HFFc6 (cell line): ENCODE measurements at places on chromosomes 4 and X. TPM values are rescaled to one million over a fixed set of nuclear protein-coding genes. Genes with fewer than 3 reads are reported as not detected.

DNA sequence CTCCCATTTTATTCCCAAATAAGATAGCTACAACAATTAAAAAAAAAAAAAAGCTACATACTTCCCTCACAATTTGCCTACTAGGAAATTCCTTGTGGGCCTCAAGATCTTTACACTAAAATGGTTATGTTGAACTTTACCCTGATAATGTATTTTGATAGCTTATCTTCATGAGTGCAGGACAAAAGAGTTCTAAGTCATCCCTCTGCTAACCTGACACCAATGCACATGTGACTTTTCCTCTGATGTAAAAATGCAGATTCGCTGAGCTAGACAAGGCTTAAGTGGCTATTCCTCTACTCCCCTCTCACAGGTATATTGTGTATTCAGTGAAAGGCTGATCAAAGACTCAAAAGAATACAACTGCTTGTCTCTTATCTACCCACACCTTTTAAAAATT is 22.5 kb downstream of the ELF2 start:
- no peak for DNase-seq

DNA sequence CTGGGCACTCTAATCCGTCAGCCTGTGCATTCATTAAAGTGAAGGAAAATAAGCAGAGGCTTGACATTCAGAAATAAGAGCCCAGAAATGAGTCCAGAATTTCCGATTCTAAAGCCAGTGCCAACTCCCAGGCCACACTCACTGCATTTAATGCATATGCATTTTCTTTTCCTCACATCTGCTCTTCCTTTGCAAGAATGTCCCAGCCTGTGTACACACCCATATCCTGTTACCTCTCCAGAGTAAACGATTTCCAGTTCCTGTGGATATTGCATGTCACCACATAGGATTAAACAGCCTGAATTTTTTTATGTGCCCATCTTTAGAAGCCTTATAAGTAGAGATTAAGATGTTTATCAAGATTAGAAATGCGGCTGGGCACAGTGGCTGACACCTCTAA is 27.5 kb downstream of the ARX start:
- no peak for DNase-seq

DNA sequence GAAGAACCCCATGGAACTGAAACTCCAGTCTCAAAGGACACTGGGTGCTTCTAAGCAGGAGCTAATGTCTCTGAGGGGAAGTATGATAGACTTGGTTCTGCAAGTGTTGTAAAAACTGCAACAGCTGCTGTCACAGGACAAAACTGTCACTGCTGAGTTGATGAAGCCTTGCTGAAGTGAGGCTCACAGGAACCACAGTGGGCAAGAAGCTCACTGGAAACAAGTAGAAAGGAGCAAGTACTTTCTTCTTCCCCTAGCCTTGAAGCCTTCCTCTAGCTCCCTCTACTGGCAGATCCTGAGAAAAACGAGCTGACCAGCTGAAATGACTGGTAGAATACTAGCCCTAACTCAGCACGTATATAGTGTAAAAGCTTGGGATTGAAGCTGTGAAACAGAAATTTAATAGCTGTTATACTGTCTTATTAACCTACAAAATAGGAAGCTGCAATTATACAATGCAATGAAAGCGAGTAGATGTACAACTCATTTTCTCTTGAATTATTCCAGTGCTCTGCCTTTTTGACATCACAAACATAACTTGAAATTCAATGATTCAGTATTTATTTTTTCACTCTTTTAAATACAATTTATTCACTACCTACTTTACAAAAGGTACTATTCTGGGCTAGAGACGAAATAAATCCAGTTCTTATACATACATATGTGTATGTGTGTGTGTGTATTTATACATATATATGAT is 91.4 kb downstream of the GABRB1 start:
- DNase-seq, result peak; percentile 68

The HERC5 gene
- total RNA-seq, result not detected in 3 replicates

The TEX13C gene
- total RNA-seq, result not detected in 3 replicates

- no peak for DNase-seq
Observed at GRCh38 chr4:156568484-156568883, 403.1 kb downstream of the PDGFC start.

The NHSL2 gene
- total RNA-seq, result 0.28 and 0.60 TPM in 2 replicates

- DNase-seq, result peak; percentile 97
Observed at GRCh38 chr4:26568446-26568994, 15.4 kb upstream of the TBC1D19 start.

- no peak for DNase-seq
Observed at GRCh38 chrX:1717373-1717772, 102.5 kb downstream of the ASMT start.

The DRD5 gene
- total RNA-seq, result not detected in 3 replicates

DNA sequence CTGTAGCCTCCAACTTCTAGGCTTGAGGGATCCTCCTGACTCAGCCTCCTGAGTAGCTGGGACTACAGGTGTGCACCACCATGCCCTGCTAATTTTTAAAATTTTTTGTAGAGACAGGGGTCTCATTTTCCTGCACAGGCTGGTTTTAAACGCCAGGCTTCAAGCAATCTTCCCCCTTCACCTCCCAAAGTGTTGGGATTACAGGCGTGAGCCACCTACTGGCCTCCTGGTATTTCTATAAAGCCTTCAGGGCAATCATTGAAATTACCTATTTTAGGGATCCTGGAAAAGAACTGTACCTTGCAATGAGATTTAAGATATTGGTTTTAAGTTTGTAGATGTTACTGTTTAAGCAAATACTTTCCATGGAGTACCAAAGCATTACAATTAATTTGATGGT is 13.5 kb upstream of the PLS3 start:
- no peak for DNase-seq

- no peak for DNase-seq
Observed at GRCh38 chrX:97030463-97030862, 146.8 kb downstream of the RPA4 start.

The NEUROG2 gene
- not detected in 3 replicates for total RNA-seq

DNA sequence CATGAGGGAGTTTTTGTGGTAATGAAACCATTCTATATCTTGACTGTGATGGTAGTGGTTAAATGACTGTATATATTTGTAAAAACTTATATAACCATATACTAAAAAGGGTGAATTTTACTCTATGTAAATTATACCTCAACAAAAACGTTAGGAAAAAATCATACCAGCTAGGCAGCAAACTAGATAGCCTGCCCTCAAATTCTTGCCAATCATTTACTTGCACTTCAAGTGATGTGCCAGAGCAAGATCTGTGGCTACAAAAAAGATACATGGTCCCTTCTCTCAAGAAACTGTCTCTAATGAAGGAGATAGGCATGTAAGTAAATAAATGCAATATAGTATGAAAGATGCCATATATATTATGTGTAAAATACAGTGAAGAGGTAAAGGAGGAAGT is 10.0 kb upstream of the RNF128 start:
- DNase-seq, result no peak

The KLB gene
- total RNA-seq, result not detected in 3 replicates

DNA sequence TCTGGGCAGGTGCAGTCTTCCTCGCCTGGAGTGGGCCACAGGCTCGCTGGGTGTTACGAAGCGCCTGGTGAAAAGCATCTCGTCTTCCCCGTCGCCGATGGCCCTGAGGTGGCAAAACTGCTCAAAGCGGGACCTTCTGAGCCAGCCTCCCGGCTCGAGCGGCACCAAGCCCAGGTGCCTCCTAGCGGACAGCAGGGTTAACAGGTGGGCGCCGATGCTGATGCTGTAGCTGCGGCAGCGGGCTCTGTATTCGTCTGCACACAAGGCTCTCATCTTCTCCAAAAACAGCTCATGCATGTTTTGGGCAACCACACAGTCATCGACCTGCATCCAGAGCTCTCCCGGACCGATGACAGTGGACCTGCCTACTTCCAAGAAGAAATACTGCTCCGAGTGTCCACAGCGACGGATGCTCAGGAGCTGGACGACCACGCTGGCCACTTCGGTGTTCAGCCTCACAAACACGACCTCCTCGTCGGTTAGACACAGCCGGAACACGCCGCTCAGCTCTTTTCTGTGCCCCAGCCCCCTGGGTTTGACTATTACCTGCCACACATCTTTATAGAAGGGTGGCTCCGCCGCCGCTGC is 1.2 kb downstream of the IRS4 start:
- DNase-seq, result no peak

DNA sequence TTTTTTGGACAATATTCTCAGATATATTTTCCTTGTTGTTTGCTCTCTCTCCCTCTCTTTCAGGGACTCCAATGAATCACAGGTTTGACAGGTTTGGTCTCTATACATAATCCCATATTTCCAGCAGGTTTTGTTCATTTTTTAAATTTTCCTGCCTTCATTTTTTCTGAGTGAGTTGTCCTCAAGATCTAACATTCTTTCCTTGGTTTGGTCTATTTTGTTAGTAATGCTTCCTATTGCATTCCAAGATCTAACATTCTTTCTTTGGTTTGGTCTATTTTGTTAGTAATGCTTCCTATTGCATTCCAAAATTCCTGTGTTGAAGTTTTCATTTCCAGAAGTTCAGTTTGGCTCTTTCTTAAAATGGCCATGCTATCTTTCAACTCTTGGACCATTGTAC is 45.3 kb upstream of the ZMAT1 start:
- peak; percentile 40 for DNase-seq

GRCh38 chr4:163378661-163379060 is 35.0 kb downstream of the NPY5R start:
- DNase-seq, result no peak

The RASL11B gene
- total RNA-seq, result 0.18 TPM in 1 of 3 replicates, not detected in the others

GRCh38 chrX:13876652-13877051 is 59.8 kb upstream of the GPM6B start:
- DNase-seq, result no peak

The CXorf58 gene
- total RNA-seq, result not detected in 2 replicates

DNA sequence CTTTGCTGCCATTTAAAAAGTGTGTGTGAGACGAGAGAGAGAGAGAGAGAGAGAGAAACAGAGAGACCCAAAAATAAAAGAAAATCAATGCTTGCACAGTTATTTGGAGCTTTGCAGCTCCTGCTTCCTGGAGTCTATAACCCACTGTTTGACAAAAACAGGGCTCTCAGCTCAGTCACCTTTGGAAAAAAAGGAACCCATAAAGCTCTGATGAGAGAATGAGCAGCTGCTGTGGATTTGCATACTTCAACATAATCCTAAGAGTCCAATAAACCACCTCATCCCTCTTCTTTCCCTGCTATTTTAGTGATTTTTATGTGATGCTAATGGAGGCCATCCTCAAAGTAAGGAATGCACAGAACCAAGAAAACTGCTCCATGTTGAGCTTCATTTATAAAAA is 50.3 kb downstream of the USP26 start:
- DNase-seq, result no peak

The CXCL8 gene
- 0.39 and 1.7 TPM in 2 replicates for total RNA-seq

- no peak for DNase-seq
Observed at GRCh38 chrX:54937416-54937815, 16.8 kb downstream of the TRO start.

The SLC6A8 gene
- total RNA-seq, result 16.8 and 30.3 TPM in 2 replicates

The ALB gene
- not detected in 3 replicates for total RNA-seq

The CXCL11 gene
- not detected in 3 replicates for total RNA-seq

The TCP11X1 gene
- not detected in 3 replicates for total RNA-seq

- DNase-seq, result no peak
Observed at GRCh38 chr4:113893546-113893945, 85.9 kb downstream of the ARSJ start.

- DNase-seq, result no peak
Observed at GRCh38 chr4:14863418-14864364, 138.6 kb upstream of the CPEB2 start.

- DNase-seq, result no peak
Observed at GRCh38 chr4:184632842-184633241, 16.4 kb downstream of the CASP3 start.

The SYTL4 gene
- 5.5 to 8.2 TPM (median 5.6 TPM) in 3 replicates for total RNA-seq

DNA sequence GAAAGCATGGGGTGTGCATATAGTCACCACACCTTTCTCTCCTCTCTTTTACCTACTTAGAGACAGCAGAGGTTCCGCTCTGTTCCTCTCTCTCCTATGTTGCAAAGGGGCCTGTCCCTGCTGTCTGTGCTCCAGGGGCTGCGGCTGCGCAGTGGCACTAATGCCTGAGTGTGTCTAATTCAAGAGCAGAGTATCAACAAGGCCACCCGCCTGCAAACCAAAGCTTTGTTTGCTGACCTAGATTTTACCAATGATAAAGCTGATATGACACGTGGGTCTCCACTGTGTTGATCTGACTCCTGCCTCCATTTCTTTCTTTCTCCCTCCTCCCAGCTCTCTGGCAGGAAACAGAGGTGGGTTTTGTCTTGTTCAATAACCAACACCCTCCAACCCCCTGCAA is 74.9 kb downstream of the NSG1 start:
- DNase-seq, result no peak

The GPR34 gene
- total RNA-seq, result not detected in 3 replicates

The MAGEC1 gene
- total RNA-seq, result 0.10 TPM in 1 of 3 replicates, not detected in the others

The PPARGC1A gene
- total RNA-seq, result not detected in 3 replicates

DNA sequence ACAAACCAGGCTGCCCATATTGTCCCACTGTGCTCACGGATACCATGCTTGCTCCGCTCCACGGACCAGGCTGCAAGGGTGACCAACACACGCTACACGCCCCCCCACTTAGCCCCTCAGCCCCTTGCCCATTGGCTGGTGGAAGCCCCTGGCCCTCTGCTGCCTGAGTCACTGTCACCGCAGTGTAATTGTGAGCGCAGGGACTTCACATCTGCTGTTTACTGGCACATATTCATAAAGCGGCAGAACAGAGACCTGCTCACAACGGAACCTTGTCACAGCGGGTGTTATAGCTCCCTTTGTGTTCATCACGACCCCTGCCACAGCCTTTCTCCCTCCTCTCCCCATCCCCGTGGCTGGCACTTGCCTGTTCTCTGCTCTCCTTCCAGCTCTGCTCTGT is 83.7 kb downstream of the PSAPL1 start:
- DNase-seq, result no peak

DNA sequence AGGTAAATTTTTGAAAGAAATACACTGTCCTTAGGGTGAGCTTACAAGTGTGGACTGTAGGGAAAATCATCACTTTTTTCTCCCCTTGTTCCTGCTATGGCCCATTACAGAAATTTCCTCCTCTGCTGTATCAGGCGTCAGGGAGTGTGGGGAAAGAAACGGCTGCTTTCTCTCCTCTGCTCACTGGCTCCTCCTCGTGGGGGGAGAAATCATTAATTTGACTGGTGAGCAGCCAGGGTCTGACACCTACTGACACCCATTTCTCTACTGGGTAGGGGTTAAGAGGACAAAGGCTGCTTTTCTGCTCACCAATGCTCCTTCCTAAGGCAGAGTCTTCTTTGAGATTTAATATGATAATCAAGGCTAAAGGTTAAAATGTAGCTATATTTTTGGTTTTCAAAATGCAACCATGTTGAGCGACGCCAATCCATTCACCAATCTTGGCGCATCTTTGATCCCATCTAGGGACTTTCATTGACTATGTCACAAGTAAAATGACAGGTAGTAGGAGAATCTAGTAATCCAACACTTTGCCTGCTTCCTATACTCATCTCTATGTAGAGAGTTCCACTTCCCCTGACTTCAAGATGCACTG is 25.1 kb downstream of the SETD7 start:
- DNase-seq, result no peak
